ENCODE measurements at places on chromosomes 1 and 21. TPM values are rescaled to one million over a fixed set of nuclear protein-coding genes. Genes with fewer than 3 reads are reported as not detected.

DNA sequence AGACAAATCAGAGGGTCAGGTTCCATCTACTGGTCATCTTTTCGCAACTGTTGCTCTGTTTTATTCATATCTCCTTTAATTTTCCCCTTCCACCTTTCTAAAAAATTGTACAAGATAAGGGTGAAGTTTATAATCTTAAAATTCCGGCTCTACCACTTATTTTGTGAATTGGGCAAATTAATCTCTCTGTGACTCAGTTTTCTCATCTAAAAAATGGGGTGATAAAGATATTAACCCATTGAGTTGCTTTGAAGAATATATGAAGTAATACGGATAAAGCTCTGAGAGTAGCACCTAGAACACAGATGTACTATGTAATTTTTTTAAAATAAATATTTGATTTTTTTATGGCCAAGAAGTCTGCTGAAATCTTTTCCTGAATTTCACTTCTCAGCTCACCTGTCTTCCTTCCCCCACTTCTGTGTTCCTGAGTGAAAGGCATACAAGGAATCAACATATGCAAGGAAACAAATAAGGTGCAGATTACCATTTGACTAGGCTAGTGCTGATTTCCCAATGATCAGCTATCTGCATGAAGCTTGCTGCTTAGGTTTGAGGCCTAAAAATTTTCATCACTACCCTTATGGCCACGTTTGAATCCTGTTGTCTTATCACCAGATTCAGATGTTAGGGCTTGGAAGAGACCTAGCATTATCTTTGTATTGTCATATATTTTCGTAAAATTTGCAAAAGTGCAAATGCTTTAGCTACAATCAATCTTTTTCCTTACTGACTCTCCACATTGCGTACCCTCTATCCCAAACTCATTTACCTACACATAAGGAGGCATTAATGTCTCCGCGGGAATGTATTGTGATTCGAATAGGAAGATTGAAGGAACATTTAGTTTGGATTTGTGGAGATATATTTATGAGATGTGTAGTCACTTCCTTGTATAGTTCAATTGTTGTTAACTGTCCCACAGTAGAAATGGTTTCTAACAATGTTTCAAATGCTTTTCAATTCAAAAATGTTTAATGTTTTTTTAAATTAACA is 718.3 kb upstream of the PTBP2 start:
- no peaks in the 10 kb centered on the region for H3K4me1 ChIP-seq
- no peak overlapping the region for H3K27ac ChIP-seq
- H3K36me3 ChIP-seq = no peaks in the 10 kb centered on the region
- no peaks in the 10 kb centered on the region for H3K27me3 ChIP-seq
- DNase-seq = no peak

DNA sequence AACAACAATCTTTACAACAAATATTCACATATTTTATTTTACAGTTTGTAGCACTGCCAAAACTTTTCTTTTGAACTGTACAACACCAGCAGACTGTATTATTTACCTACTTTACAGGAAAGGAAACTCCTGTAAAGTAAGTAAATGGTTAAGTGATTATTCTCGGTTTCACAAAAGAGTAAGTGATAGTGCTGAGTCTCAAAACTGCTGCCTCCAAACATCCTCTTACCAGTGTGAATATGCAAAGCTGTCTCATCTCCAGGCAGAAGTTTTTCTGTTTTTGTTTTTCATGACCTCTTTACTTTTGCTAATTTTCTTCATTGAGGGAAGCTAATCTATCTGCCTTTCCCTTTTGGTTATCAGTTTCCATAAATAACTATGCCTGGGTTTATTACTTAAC is 286.7 kb downstream of the SRGAP2C start:
- H3K27ac ChIP-seq = no peak overlapping the region
- H3K36me3 ChIP-seq = no peaks in the 10 kb centered on the region
- no peak overlapping the region for H3K4me3 ChIP-seq
- H3K27me3 ChIP-seq = no peaks in the 10 kb centered on the region
- no peak for DNase-seq
- H3K4me1 ChIP-seq = no peaks in the 10 kb centered on the region

- no peak for DNase-seq
- no peaks in the 10 kb centered on the region for H3K36me3 ChIP-seq
- no peak overlapping the region for H3K27ac ChIP-seq
- H3K27me3 ChIP-seq = peaks cover 12% of the 10 kb centered on the region
- peaks cover 24% of the 10 kb centered on the region for H3K4me1 ChIP-seq
These were observed 1.1 kb downstream of the ESPN start for GRCh38 chr1:6425658-6426057.

- no peak for DNase-seq
- H3K4me1 ChIP-seq = peaks cover 91% of the 10 kb centered on the region
- peak overlapping the region; percentile 54 for H3K4me3 ChIP-seq
- H3K36me3 ChIP-seq = no peaks in the 10 kb centered on the region
- no peaks in the 10 kb centered on the region for H3K27me3 ChIP-seq
- peak overlapping the region; percentile 82 for H3K27ac ChIP-seq
These were observed 6.5 kb upstream of the ITGB2 start for GRCh38 chr21:44927259-44927586.

- H3K27ac ChIP-seq = peak overlapping the region; percentile 97
- peak; percentile 77 for DNase-seq
- peaks cover 89% of the 10 kb centered on the region for H3K4me1 ChIP-seq
- peaks cover 25% of the 10 kb centered on the region for H3K36me3 ChIP-seq
- no peaks in the 10 kb centered on the region for H3K27me3 ChIP-seq
These were observed 17.7 kb downstream of the PTPRC start for GRCh38 chr1:198656500-198656932.

GRCh38 chr1:46224966-46225365 is 21.8 kb downstream of the LURAP1 start:
- no peaks in the 10 kb centered on the region for H3K36me3 ChIP-seq
- H3K4me1 ChIP-seq = no peaks in the 10 kb centered on the region
- no peak for DNase-seq
- no peak overlapping the region for H3K27ac ChIP-seq

DNA sequence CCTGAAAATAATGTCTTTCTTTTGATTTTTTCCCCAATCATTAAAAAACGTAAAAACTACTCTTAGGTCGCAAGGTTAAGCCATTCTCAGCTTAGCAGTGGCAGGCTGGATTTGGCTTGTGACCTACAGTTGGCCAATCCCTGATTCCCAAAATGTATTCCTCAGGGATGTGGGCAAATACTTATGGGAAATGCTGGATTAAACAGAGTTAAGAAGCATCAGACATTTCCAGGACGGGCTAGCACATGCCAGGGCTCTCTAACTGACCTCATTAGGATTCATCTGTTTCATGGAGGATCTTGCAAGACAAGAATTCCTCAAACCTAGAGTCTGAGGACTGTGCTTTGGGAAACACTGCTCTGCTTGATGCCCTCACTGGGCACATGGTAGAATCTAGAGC is 982 bp upstream of the IL24 start:
- no peaks in the 10 kb centered on the region for H3K27me3 ChIP-seq
- DNase-seq = no peak
- no peak overlapping the region for H3K4me3 ChIP-seq
- no peak overlapping the region for H3K27ac ChIP-seq

DNA sequence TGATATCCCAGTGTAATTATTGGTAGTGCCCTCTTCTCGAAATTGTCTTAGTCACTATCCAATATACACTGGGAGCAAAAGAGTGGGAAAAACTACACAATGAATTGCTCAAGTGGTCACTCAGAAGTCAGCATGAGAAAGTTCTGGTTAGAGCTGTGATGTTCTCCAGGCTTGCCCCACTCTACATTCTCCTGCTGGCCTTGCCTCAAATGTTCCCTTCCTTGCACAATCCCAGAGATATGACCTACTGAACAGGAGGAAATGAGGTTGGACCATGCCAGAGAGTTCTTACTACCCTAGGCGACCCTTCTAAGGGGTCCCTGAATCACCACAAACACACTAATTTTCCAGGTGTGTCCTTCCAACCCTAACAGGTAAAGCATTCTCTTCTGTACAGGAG is 40.8 kb downstream of the GLUL start:
- H3K4me1 ChIP-seq = no peaks in the 10 kb centered on the region
- H3K27ac ChIP-seq = no peak overlapping the region
- H3K4me3 ChIP-seq = no peak overlapping the region
- DNase-seq = no peak
- H3K36me3 ChIP-seq = no peaks in the 10 kb centered on the region

- H3K27me3 ChIP-seq = no peaks in the 10 kb centered on the region
- H3K27ac ChIP-seq = no peak overlapping the region
- no peaks in the 10 kb centered on the region for H3K36me3 ChIP-seq
- H3K4me1 ChIP-seq = no peaks in the 10 kb centered on the region
These were observed 153.0 kb downstream of the KCTD3 start for GRCh38 chr1:215720126-215720525.

DNA sequence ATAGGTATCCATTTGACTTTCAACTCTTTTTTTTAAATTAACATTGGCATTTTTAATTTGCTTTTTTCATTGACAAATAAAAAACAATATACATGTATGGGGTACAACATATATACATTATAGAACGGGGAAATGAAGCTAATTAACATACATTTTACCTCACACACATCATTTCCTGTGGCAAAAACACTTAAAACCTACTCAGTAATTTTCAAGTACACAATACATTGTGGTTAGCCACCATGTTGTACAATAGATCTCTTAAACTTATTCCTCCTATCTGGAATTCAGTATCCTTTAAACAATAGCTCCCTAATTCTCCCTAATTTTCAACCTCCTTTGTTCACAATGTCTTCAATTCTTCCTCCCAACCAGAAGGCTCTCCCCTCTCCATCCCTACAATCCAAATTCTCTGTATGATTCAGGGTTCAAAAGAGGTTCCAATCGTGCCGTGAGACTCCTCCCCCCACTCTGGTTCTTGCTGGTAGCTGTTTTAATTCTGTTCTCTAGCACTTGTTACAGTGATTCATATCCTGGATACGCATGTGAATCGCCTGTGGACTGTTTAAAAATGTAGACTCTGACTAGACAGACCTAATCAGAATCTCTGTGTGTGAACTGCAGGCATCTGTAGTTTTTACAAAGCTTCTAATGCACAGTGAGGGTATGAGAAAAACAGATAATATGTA is 87.6 kb upstream of the DUSP10 start:
- peak; percentile 82 for DNase-seq
- H3K27ac ChIP-seq = peak overlapping the region; percentile 58
- H3K27me3 ChIP-seq = no peaks in the 10 kb centered on the region
- H3K4me1 ChIP-seq = peaks cover 37% of the 10 kb centered on the region
- H3K4me3 ChIP-seq = peak overlapping the region; percentile 67

- no peak overlapping the region for H3K27ac ChIP-seq
- peak; percentile 47 for DNase-seq
These were observed 61.4 kb downstream of the EIF2B3 start for GRCh38 chr1:44924835-44925464.

DNA sequence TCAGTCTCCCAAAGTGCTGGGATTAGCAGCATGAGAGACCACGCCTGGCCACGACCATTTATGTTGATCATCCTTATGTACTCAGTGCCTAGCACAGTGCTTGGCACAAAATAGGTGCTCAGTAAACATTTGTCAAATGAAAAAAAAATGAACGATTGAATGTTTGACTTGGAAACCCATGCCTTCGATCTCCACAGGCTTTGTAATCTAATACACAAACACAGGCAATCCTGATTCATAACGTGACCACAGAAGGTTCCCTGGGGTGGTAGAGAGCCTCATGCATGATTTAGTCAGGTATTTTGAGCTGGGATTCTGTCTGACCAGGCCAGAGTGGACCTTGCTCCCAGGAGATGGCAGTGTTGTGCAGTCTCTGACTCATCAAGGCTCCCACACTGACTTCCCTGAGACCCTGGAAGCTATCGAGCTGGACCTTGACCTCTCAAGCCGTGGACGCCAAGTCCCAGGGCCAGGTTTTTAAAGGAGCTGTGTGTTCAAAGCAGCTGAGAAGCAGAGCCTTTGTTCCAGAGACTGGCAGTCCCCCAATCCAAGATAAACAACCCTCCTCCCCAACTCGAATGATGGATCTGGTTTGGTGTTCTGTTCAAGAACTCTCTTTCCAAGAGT is 81.1 kb downstream of the PGM1 start:
- no peaks in the 10 kb centered on the region for H3K27me3 ChIP-seq
- no peak overlapping the region for H3K4me3 ChIP-seq
- H3K36me3 ChIP-seq = no peaks in the 10 kb centered on the region
- no peaks in the 10 kb centered on the region for H3K4me1 ChIP-seq
- DNase-seq = peak; percentile 9

- DNase-seq = no peak
- no peaks in the 10 kb centered on the region for H3K27me3 ChIP-seq
- H3K36me3 ChIP-seq = no peaks in the 10 kb centered on the region
- no peaks in the 10 kb centered on the region for H3K4me1 ChIP-seq
- no peak overlapping the region for H3K4me3 ChIP-seq
- no peak overlapping the region for H3K27ac ChIP-seq
These were observed 44.2 kb downstream of the PRRX1 start for GRCh38 chr1:170707959-170708655.

DNA sequence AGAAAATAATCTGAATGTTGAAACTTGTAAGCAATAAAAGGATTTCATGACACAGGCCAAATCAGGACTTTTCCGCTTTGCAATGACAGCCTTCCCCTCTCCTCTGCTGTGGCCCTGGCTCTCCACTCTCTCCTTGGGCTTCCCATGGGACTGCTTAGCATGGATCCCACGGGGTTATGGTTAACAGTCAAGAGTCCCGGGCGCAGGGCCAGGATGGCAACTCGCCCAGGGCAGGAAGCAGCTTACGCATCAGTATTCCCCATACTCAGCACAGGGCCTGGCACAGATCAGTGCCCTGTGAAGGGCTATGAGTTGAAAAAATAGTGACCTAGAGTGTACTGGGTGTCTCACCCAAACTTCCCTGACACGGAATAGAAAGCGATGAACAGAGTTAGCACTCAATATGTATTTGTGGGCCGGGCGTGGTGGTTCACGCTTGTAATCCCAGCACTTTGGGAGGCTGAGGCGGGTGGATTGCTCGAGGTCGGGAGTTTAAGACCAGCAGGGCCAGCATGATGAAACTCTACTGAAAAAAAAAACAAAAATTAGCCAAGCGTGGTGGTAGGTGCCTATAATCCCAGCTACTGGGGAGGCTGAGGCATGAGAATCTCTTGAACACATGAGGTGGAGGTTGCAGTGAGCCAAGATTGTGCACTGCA is 29.1 kb upstream of the GRHL3 start:
- H3K36me3 ChIP-seq = no peaks in the 10 kb centered on the region
- no peaks in the 10 kb centered on the region for H3K27me3 ChIP-seq
- H3K27ac ChIP-seq = no peak overlapping the region
- H3K4me3 ChIP-seq = no peak overlapping the region

GRCh38 chr21:44434936-44435635 is 20.2 kb upstream of the LRRC3 start:
- no peak for DNase-seq
- H3K27ac ChIP-seq = no peak overlapping the region
- no peaks in the 10 kb centered on the region for H3K4me1 ChIP-seq
- no peak overlapping the region for H3K4me3 ChIP-seq

The WNT3A gene
- total RNA-seq = not detected

The ECM1 gene
- total RNA-seq = 0.22 TPM

The AMPD1 gene
- 0.69 TPM for total RNA-seq

The NBPF20 gene
- 9.0 TPM for total RNA-seq

The SYCP1 gene
- total RNA-seq = not detected

The LIN28A gene
- total RNA-seq = not detected

The S100A7A gene
- total RNA-seq = not detected
